ENCODE measurements at places on chromosomes 11 and 22.

DNA sequence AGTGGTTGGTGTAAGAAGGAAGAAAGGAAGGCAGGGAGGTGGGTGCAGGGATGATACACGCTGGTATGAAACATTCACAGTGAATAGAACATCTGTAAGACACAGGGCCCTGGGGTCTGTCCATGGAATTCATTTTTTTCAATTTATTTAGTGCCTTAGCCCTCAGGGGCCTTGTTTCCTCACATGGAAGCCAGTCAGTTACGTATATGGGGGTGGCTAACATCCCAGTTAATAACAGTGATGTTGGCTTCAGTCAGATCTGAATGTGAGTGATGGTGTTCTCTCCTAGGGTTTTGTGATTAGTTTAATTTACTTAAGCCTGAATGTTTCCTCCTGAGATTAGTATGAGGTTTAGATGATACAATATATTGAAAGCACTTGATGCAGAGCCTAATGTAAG is 577.1 kb downstream of the NTM start:
- no peak for DNase-seq

DNA sequence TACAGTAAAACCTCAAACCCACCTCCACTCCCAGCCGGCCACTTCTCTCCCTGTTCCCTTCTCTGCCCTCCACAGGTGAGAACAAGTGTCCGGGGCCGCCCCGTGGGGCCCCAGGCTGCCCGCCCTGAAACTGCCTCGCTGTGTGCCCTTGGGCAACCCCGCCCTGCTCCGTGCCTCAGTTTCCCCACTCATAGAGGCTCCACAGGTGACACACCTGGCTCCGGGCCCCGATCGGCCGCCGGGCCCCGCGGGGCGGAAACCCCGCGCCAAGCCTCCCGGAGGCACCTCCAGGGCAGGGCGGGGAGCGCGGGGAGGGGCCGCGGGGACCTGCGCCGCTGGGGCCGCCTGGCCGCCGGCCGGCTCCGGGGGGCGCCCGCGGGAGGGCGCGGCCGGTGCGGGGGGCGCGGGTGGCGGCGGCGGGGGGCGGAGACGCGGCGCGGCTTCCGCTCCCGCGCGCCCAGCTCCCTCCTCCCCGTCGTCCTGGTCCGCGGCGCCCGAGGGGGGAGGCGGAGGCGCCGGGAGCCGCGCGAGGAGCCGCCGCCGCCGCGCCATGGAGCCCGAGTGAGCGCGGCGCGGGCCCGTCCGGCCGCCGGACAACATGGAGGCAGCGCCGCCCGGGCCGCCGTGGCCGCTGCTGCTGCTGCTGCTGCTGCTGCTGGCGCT is at the start of gene LRP5:
TSS of gene LRP5 (plus strand) at position 475 of the 663 bp plus-strand sequence. CDS start at position 599, 124 bp downstream.
- no peak for DNase-seq

- DNase-seq = no peak
Observed at GRCh38 chr22:20434773-20435172, 2.9 kb downstream of the SCARF2 start.

GRCh38 chr11:66192181-66192863 is 76.1 kb upstream of the RAB1B start:
- DNase-seq = peak; percentile 8

GRCh38 chr11:21794306-21794705 is 398.6 kb upstream of the ANO5 start:
- DNase-seq = no peak
